Right atrium auricular region (tissue), 2 donors: ENCODE measurements at places on chromosomes 3 and 15. TPM values are rescaled to one million over a fixed set of nuclear protein-coding genes. Genes with fewer than 3 reads are reported as not detected.
A peak's percentile ranks its signal among the peaks of the same experiment; 100 is the strongest.

PLSCR4 gene
- 31.5 TPM for total RNA-seq

TIGIT gene
- total RNA-seq, result 0.67 TPM

DNA sequence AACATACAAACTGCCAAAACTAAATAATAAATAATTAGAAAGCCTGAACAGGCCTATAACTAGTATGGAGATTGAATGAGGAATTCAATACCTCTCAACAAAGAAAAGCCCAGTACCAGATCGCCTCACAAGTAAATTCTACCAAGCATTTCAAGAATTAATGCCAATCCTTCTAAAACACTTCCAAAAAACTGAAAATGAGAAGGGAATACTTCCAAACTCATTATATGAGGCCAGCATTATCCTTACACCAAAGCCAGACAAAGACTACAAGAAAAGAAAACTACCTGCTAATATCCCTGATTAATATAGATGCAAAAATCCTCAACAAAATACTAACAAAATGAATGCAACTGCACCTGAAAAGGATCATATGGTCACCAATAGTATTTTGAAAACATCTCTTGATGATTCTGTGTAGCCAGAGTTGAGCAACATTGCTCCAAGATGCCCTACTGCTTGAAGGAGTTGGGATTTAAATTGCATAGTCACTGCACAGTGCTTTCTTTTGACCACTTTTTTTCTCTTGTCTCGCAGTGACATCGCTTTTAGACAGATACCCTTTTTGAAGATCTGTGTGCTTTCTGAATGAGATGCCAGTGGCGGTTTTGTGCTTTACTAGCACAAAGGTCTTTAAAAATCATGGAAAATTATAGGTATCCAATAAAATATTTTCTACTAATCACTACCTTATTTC is 487.2 kb upstream of the RASGRP1 start:
- H3K27me3 ChIP-seq, result no peaks in the 10 kb centered on the region
- H3K27ac ChIP-seq, result no peak overlapping the region
- no peaks in the 10 kb centered on the region for H3K36me3 ChIP-seq
- no peak for DNase-seq
- H3K4me1 ChIP-seq, result no peaks in the 10 kb centered on the region
- no peak overlapping the region for H3K4me3 ChIP-seq

EXD1 gene
- not detected for total RNA-seq

FYTTD1 gene
- total RNA-seq, result 39.9 TPM

DNA sequence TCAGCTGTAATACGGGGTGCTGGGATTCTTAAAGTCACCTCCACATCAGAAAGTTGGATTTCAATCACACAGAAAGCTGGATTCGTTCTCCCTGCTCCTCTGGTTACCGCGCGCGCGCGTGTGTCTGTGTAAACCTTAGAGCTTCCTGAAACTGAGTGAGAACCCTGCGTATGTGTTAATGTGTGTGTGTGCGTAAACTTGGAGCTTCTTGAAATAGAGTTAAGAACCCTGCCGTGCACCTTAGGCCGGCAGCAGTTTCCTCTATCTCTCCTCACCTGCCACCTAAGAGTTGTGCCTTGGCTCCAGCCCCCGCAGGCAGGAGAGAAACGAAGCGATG is 531 bp downstream of the LZTFL1 start:
- no peaks in the 10 kb centered on the region for H3K27me3 ChIP-seq
- H3K27ac ChIP-seq, result no peak overlapping the region
- H3K36me3 ChIP-seq, result no peaks in the 10 kb centered on the region
- no peak for DNase-seq

PRSS50 gene
- total RNA-seq, result 0.12 TPM

DNA sequence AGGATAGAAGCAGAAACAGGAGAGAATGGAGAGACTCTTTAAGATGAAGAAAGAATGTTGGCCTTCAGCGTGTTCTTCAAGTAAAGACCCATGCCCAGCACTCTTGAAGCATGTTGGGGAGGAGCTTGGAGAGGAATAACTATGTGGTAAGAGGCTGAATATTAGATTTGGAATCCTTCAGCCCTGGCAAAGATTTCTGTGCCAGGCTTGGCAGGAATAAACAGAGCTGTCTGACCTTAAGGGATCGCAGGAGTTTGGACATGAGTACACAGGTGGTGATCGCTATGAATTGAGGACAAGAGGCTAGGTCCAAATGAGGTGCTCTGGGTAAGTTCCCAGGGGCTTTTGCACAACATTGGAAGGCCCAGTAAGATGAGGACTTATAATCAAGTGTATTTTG is 132.6 kb upstream of the TBL1XR1 start:
- no peak for DNase-seq
- H3K27ac ChIP-seq, result peak overlapping the region; percentile 20
- H3K4me1 ChIP-seq, result peaks cover 18% of the 10 kb centered on the region

GRCh38 chr3:171228240-171228639 is 201.7 kb upstream of the SLC2A2 start:
- DNase-seq, result no peak
- H3K27ac ChIP-seq, result no peak overlapping the region
- no peaks in the 10 kb centered on the region for H3K36me3 ChIP-seq

- no peaks in the 10 kb centered on the region for H3K36me3 ChIP-seq
- no peak overlapping the region for H3K4me3 ChIP-seq
- DNase-seq, result no peak
These were observed 35.0 kb downstream of the KAT2B start for GRCh38 chr3:20075197-20075596.

STAC gene
- 0.33 TPM for total RNA-seq

GRCh38 chr15:74391582-74392450 is 24.4 kb upstream of the CYP11A1 start:
- H3K4me3 ChIP-seq, result no peak overlapping the region
- no peaks in the 10 kb centered on the region for H3K4me1 ChIP-seq
- no peak overlapping the region for H3K27ac ChIP-seq
- H3K27me3 ChIP-seq, result no peaks in the 10 kb centered on the region
- DNase-seq, result no peak

CCNB2 gene
- total RNA-seq, result 2.1 TPM

GRCh38 chr3:42515391-42515916 is 13.0 kb downstream of the VIPR1 start:
- H3K27ac ChIP-seq, result peak overlapping the region; percentile 81
- no peak overlapping the region for H3K4me3 ChIP-seq
- peak; percentile 63 for DNase-seq
- no peaks in the 10 kb centered on the region for H3K27me3 ChIP-seq
- no peaks in the 10 kb centered on the region for H3K36me3 ChIP-seq

GRCh38 chr3:121637922-121638321 is 22.8 kb downstream of the HCLS1 start:
- no peaks in the 10 kb centered on the region for H3K27me3 ChIP-seq
- H3K4me1 ChIP-seq, result no peaks in the 10 kb centered on the region
- DNase-seq, result no peak
- no peak overlapping the region for H3K27ac ChIP-seq

- peak; percentile 74 for DNase-seq
- H3K4me1 ChIP-seq, result no peaks in the 10 kb centered on the region
- H3K36me3 ChIP-seq, result no peaks in the 10 kb centered on the region
- no peak overlapping the region for H3K27ac ChIP-seq
These were observed 11.5 kb upstream of the TIMP4 start for GRCh38 chr3:12170207-12170606.

C3orf22 gene
- total RNA-seq, result not detected

DNA sequence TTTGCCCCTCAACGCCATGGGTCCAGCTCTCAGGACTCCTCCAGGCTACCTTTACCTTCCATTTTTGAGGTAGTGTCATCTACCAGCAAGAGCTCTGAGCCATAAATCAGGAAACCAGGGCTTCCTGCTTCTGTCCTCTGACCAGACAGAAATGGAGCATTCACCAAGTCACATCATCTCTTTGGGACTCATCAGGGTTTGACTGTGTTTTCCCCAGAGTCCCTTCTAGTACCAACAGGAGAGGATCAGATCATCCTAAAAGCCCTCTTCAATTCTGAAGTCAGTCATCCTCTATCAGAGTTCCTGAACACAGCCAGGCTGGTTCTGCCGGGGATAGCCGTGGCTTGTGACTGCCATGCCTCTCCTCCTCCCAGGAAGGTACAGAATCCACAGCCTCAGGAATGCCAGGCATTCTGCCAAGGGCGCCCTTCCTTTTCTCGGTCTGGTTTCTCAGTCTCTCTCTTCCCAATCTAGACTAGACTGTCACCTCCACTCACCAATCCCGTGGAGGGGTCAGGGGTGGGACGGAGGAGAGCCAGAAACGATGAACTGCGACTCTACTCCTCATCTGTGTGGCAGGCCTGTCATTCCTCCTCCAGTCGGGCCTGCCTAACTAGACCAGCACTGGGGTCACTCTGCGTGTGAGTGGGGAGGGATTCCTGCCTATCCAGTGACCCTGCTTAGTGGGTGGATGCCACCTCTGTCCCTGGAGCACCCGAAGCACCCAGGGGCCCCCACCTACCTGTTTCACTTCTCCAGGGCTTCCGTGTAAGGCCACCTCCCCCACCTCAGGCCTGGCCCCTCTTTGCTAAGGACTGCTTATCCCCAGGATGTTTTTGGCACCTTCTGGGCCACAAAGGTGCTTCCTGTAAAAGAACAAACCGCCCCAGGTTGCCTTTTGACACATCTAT is 30.9 kb downstream of the CCNL1 start:
- H3K36me3 ChIP-seq, result no peaks in the 10 kb centered on the region
- H3K4me3 ChIP-seq, result no peak overlapping the region
- peak overlapping the region; percentile 93 for H3K27ac ChIP-seq
- no peaks in the 10 kb centered on the region for H3K27me3 ChIP-seq

ACTRT3 gene
- 1.4 TPM for total RNA-seq

DNA sequence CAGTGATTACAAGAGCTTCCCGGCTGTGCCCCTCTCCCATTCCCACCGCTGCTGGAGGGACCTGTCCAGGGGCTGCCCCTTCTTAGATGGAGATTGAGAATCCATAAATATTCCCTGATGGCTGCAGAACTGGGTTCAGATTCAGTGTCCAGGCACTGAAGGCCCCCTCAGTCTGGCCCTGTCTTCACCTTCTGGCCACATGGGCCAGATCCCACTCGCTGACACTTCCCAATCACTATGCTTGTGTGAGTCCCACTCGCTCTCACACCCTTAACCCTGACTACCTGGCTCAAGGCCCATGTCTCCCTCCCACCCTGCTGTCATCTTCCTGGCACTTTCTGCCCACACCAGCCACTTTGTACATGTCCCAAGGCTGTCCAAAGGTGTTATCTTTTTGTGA is 15.5 kb upstream of the MRPS22 start:
- H3K27ac ChIP-seq, result no peak overlapping the region
- no peak overlapping the region for H3K4me3 ChIP-seq
- H3K36me3 ChIP-seq, result no peaks in the 10 kb centered on the region

DNA sequence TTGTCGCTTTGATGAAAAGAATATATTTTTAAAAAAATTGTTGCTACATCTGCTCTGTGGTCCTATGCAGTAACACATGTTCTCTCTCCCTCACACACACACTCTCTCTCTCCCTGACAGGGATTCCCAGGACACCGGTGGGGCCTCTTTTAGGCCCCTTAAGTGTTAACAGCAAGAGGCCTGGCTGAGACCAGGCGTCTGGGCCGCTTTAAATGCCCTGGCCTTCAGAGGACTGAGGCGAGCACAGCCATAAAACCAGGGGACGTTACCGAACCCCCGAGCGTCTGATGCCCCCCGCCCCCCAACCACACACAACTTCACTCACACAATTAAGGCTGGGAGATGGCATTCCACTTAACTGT is 1.7 kb downstream of the BNC1 start:
- H3K4me3 ChIP-seq, result peak overlapping the region; percentile 56
- H3K4me1 ChIP-seq, result no peaks in the 10 kb centered on the region
- H3K36me3 ChIP-seq, result no peaks in the 10 kb centered on the region

TMEM158 gene
- not detected for total RNA-seq

- H3K36me3 ChIP-seq, result no peaks in the 10 kb centered on the region
- H3K4me3 ChIP-seq, result no peak overlapping the region
- no peak overlapping the region for H3K27ac ChIP-seq
- no peak for DNase-seq
- no peaks in the 10 kb centered on the region for H3K27me3 ChIP-seq
- no peaks in the 10 kb centered on the region for H3K4me1 ChIP-seq
These were observed 288.2 kb upstream of the ZNF385D start for GRCh38 chr3:22039161-22039560.

GRCh38 chr15:30978328-30978727 is 13.1 kb downstream of the MTMR10 start:
- no peak overlapping the region for H3K27ac ChIP-seq
- H3K4me1 ChIP-seq, result peaks cover 15% of the 10 kb centered on the region
- H3K36me3 ChIP-seq, result peaks cover 33% of the 10 kb centered on the region
- no peaks in the 10 kb centered on the region for H3K27me3 ChIP-seq
- no peak overlapping the region for H3K4me3 ChIP-seq

CCDC54 gene
- total RNA-seq, result not detected

DNA sequence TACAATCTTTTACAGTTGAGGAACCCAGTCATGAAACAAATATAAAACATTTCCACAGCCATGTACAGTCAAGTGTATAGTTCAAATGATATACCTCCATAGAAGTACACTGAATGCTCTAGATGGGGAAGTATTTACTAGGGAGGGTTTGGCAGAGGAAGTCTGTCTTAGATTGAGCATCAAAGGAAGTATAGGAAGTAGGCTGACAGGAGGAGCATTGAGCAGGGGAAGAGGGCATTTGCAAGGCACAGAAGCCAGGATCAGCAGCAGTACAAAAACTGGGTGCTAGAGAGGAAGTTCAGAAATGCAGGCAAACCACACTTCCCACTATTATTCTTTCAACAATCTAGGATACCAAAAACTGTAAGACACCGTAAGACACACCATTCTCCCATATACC is 122.6 kb downstream of the ANO10 start:
- no peak overlapping the region for H3K4me3 ChIP-seq
- H3K27ac ChIP-seq, result no peak overlapping the region
- H3K4me1 ChIP-seq, result peaks cover 9% of the 10 kb centered on the region

CDCP1 gene
- 0.48 TPM for total RNA-seq

CATSPER2 gene
- 0.26 TPM for total RNA-seq

ZNF80 gene
- total RNA-seq, result not detected

SKOR1 gene
- total RNA-seq, result 0.12 TPM

DNA sequence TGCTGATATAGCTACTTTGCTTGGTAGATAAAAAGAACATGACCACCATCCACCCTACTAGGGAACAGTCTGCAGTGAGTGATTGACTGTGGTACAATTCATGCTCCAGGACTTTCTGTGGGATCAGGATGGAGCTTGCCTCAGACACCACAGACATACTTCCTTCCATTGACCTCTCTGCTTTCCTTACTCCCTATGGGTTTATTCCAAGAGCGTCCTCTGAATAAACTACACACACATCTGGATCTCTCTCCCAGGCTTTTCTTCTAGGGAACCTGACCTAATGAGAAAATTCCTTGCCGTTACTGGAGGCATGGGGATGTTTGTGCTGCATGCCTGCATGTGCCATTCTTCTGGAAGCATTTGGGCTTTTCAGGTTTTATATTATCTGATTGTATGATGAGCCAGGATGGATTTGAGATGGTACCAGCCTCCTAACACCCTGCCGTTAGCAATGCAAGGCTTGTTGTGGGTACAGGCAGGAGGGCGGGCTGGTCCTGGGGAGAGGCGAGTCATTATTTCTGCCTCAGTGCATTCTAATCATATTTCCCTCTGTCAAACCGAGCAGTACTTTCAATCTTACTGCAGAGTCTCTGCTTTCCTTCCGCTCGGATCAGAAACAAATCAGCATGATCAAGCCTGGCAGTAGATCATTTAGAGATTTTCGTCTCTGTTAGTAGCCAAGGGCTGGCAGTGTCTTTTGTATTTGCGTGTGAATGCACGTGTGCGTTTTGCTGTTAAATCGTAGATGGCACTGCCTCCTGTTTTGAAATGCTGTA is 279.2 kb downstream of the PDCD6IP start:
- no peaks in the 10 kb centered on the region for H3K36me3 ChIP-seq
- no peaks in the 10 kb centered on the region for H3K27me3 ChIP-seq
- no peak overlapping the region for H3K4me3 ChIP-seq
- DNase-seq, result no peak
